ENCODE measurements at places on chromosomes 6 and 20.

DNA sequence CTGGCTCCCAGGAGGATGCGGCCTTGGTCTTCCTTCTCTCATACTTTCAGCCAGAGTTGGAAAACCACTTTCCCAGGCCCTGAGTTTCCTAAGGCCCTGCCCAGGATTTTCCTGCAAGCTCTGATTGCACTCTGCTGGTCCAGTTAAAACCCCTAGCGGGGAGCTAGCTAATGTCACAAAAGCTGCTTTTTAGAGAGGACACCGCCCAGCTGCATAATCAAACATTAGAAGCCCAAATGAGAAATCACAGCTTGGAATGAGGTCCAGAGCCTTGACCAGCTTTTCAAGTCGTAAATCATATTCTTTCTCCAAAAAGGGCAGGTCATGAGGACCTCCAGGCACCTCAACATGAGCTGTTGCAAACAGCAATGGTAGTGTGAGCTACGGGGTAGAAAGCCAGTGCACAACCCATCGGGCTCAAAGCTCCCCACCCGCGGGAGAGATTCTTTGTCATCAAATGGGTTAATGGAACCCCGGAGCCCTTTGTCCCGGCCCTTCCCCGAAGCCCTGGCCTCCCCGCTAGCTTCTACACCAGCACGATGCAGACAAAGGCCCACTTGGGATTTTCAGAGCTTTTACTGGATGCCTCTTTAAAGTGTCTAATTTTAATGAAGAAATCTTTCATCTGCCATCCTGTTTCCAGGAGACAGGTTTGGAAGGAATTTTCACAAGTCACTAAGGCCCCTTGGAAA, 134.0 kb downstream of the SCML4 start:
- no peak for DNase-seq

DNA sequence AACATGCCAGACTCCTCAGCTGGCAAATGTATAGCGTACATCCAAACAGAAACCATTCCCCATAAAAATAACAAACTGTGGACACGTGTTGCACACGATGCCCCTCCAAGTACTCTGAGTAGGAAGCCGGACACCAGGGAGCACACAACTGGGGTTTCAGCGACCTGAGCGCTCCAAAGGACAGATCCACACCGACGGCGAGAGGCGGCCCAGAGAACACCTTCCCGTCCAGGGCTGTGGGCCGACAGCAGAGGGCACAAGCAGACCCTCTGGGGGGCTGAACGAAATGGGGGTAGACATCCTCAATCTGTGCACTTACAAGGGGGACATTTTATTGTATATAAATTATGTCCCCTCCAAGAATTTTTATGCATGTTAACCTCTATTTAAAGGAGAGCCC, 24.7 kb downstream of the TAF4 start:
- no peak for DNase-seq

DNA sequence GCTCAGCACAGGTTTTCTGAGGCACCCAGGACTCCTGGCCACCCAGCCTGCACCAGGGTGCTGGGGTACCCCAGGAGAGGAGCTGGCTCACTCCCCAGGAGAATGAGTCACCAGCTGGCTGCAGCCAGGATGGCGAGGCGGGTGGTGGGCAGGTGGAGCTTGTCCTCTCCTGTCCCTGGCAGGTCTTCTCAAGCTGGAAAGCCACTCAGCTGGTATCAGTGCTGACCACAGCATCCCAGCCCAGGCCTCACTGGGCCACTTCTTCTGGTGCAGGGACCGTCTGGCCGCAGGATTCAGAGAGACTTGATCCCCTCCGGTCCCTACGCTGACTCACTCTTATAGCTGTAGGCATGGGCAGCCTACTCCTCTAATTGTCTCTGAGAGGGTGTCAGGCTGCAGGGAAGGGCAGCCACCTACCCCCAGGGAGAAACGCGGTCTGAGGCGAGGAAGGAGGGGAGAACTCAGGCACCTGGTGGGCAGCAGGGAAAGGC, 22.2 kb downstream of the TFEB start:
- no peak for DNase-seq

GRCh38 chr20:44695295-44695673, 19.9 kb upstream of the CCN5 start:
- no peak for DNase-seq

- DNase-seq, result no peak
Measured at GRCh38 chr6:121617388-121617787, 181.9 kb downstream of the GJA1 start.

DNA sequence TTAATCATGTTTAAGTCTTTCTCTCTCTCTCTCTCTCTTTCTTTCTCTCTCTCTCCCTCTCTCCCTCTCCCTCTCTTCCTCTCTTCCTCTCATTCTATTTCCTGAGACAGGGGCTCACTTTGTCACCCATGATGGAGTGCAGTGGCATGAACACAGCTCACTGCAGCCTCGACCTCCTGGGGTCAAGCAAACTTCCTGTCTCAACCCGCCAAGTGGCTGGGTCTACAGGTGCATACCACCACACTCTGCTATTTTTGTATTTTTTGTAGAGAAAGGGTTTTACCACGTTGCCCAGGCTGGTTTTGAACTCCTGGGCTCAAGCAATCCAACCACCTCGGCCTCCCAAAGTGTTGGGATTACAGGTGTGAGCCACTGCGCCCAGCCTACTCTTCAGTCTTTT, 15.7 kb upstream of the RPS10 start:
- DNase-seq, result no peak

All from cardiac septum (tissue), 1 donor.